NCI-H524 treated with DMSO at 0.1 percent for 48 hours (cell line): ENCODE measurements at places on chromosomes 4 and X.

DNA sequence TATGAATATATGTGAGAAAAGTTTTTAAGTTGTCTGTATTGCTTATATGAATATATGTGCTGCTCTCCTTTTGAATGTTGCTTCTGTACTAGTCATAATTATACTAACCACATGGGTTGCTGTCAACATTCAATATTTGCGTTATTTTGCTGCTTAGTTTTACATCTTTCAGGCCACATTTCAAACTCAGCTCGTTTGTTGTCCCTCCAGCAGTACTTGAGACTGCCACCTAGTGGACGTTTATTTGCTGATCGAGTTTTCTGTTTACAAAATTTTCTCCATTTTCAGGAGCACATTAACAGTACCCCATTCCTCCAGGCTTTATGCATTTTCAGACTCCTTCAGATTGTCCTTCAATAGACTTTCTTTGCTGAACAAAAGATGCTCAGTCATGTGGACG is 75.8 kb downstream of the NUDT11 start:
- DNase-seq = no peak

GRCh38 chr4:96136056-96136455 is 296.2 kb downstream of the PDHA2 start:
- no peak for DNase-seq

GRCh38 chr4:11614426-11614825 is 185.7 kb upstream of the HS3ST1 start:
- no peak for DNase-seq

- no peak for DNase-seq
These were observed 175.7 kb upstream of the BCOR start for GRCh38 chrX:40273356-40274050.

- DNase-seq = no peak
These were observed 95.6 kb upstream of the CBR4 start for GRCh38 chr4:169105620-169106019.

DNA sequence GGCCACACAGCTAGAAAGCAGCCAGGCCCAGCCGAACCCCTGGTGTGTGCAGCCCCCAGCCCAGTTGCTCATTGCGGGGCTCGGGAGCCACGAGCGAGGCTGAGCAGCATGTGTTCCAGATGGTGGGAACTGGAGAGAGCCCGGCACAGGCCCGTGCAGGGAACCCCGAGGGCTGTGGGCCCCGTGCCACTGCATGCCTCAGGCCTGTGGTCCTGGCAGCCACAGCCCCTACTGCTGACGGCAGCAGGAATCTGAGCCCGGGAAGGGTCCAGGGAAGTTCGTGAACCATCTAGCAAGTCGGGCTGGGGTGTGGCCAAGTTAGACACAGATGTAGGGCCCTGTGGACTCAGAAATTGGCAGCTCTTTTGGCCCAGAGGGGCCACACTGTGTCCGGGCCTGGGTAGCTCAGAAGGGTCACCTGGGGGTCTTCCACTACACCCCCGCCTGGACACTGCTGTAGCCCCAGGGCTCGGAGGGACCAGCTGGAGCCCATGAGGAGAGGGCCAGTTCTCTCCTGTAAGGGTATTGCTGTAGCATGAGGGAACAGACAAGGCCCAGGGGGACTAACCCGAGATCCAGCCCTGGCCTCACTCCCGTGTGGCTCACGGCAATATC is 12.1 kb downstream of the HTRA3 start:
- no peak for DNase-seq
